ENCODE measurements at places on chromosomes 1 and 21.

GRCh38 chr1:52707927-52708655, 9.9 kb upstream of the COA7 start:
- no peak for DNase-seq

DNA sequence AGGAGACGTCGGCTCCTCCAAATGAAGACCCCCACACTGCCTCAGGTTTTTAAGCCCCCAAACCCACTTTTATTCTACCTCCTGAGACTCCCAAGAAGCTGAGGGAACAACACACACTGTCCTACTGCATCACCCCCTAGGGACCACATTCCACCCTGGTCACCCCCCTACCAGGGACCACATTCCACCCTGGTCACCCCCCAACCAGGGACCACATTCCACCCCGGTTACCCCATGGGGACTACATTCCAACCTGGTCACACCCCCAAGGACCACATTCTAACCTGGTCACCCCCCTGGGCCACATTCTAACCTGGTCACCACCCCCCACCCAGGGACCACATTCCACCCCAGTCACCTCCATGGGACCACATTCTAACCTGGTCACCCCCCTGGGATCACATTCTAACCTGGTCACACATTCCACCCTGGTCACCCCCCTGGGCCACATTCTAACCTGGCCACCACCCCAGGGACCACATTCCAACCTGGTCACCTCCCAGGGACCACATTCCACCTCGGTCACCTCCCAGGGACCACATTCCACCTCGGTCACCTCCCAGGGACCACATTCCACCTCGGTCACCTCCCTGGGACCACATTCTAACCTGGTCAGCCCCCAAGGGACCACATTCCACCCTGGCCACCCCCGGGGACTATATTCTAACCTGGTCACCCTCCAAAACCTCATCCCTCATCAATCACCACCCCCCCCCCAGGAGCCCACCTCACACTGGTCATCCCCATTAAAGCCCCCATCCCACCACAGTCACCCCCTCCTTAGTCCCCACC, 587.6 kb downstream of the NPHP4 start:
- no peak for DNase-seq

DNA sequence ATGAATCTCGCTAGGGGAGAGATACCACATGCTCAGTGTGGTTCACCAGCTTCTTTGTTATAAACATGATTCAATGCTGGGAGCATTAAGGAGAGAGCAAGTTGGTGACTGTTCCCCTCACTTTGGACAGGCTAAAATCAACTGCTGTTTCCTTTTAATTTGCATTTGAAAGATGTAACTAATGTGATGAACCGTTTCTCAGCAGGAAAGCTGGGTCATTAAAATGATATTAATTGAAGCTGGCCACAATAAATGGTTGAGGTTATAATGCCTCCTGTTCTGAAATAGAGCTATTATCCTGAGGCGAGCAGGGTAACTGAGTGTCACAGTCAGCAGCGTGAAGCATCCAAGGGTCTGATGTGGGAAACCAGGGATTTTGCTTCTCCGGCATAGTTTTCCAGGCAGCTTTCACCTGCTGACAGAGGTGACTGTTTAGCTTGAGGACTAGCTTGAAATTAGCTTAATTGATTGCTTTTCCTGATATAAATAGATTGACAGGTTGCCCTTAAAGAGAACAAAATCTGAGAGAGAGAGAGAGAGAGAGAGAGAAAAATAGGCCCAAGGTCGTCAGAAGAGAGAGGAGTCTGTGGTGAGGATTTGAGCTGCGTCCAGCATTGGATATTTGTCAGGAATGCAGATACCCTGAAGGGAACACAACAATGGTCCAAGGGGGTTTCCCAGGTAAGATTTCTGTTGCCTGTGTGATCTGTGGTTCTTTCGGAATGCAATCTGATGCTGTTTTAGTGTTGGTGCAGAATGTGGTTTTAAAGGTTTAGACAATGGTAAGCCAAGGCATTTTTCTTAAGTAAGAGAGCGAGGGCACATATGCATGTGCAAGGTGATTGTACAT, 209.7 kb downstream of the PATJ start:
- no peak for DNase-seq

DNA sequence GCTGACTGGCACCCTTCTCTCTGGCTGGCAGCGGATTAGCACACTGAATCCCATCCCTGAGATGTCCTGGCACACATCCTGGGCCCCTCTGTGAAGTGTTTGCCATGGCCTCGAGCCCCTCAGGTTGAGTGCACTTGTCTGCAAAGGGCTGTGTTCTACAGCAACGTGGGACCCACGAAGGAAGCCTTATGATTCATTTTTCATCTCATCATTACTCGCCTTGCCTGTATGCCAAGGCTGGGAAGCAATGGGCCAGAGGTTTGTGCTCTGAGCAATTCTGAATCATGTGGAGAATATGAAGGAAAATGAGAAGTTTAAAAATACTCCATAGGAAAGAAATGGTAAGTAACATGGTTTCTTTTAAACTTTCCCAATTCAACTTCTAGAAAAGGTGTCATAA, 124.8 kb upstream of the LMO4 start:
- no peak for DNase-seq

DNA sequence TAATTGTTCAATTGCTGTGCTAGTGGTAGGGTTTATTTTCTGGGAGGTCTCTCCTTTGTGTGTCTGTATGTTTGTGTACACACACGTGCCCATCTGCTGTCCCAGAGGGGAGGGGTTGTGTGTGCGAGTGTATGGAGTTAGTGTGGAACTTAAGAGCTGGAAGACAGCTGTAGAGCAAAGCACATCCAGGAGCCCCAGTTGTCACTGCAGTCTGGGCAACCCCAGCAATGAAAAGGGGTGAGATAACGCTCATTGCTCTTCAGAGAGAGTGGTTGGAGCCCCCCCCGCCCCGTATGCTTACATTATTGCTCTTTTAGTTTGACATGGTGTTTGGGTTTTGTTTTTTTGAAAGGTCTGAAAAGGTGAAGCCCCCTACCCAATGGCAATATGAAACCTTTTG, 36.9 kb downstream of the NCF2 start:
- no peak for DNase-seq

DNA sequence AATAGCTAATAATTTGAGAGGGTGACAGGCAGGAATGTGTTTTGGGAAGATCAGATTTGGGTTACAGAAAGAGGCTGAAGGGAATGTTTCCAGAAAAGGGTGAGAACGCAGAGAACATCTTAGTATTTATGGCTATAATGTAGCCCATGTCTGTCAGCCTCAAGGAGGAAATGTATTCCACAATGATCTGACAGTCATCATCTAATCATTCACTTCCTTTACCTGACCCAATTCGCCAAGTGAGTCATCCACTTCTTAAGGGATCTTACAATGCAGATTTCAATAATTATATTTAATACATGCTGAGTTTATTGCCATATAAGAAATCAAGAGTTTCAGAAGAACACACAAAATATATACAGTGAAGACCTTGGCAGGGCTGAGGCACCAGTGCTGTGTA, 10.8 kb downstream of the TRIM45 start:
- no peak for DNase-seq

GRCh38 chr1:153957744-153958110, 685 bp downstream of the CRTC2 start:
- DNase-seq, result no peak

GRCh38 chr1:22914633-22915217, 57.9 kb downstream of the LACTBL1 start:
- DNase-seq, result no peak

DNA sequence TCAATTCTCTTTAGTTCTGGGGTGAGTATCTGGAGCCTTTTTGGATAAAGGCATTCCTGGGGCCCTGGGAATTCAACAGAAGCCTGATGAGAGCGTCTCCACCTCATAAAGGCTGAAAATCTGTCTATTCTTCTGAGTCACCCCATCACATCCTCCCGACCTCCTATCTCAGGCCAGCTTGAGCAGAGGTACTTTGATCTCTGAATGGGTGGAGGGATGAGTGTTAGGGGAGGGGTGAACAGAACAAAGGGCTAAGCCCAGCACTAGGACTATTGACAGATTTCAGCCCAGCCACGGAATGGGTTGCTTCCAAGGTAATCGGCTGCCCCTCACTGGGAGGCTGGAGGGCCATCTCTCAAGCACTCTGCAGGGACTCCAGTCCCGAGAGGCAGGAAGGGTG, 2.5 kb upstream of the MYBPH start:
- DNase-seq, result no peak

DNA sequence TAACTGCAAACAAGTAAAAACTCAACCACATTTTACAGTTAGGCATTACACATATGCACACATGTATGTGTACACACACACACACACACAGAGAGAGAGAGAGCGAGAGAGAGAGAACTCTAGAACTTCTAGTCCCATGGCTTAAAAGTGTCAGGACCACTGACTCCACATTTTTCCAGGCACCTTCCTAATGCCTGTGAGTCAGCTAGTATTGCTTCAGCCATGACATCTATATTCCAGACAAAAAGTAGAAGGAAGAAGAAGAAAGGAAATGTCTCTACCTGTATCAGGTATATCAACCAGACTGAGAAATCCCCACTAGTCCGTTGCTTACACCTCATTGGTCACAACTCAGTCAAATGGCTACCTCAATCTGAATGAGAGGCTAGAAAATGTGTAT, 31.9 kb upstream of the TACSTD2 start:
- no peak for DNase-seq

GRCh38 chr1:200243042-200243437, 166.8 kb downstream of the ZNF281 start:
- DNase-seq, result no peak

- no peak for DNase-seq
Measured at GRCh38 chr21:36535618-36536241, 55.8 kb upstream of the CLDN14 start.

GRCh38 chr1:81802707-81803430, 2.1 kb downstream of the ADGRL2 start:
- no peak for DNase-seq

GRCh38 chr1:26321315-26322041, 3.7 kb downstream of the CD52 start:
- peak; percentile 96 for DNase-seq

GRCh38 chr1:215891266-215892057, 324.4 kb downstream of the KCTD3 start:
- no peak for DNase-seq

DNA sequence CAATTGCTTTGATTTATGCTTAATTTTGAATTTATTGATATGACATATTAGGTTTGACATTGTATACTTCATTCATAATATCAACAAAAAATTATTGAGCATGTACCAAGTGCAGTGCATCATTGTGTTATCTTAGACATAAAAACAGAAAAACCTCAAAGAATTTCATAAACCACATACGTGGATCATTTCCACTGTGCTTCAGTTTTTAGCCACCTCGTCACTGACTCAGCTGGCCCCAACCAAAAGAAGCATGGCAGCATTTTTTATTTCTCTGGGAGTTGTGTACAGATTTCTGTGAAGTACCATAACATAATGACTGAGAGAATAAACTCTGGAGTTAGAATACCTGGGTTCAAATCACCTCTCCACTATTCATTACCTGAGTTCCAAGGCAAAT, 95.6 kb upstream of the C1orf87 start:
- no peak for DNase-seq

GRCh38 chr1:183968386-183968785, 69.1 kb downstream of the COLGALT2 start:
- DNase-seq, result no peak

DNA sequence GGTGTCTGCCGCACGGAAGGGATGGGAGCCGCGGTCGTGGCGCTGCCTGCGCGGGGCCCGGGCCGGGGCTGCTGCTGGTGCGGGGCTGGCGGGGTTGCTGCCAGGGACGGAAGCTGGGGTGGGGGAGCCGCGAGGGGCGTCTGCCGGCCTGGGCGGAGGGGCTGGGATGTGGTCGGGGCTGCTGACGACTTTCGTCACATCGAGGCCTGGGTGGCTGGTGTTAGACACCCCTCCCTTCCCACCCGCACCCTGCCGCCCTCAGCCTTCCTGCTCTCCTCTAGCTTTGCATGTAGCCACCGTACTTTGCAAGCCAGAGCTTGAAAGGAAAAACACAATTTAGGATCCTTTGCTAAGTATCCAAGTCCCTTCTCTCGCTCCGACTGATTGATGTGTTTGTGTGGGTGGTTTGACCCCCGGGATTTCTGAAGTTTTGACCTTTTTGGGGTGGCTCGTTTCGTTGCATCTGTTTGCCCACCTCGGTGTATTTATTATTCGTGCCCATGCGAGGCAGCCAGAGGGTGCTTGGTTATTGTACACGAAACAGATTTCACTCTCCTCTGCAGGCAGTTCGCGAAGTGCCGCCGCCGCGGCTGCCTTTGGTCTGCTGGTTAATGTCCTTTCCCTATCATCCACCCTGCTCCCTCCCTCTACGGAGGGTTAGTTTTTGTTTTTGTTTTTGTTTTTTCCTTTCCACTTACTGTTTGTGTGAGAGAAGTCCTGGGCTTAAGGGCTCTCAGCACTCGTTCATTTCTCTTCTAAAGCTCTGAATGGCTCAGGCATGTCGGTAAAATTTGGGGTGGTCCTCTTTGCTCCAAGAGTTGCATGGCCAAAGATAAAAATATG, 868 bp downstream of the C1orf21 start:
- peak; percentile 40 for DNase-seq

DNA sequence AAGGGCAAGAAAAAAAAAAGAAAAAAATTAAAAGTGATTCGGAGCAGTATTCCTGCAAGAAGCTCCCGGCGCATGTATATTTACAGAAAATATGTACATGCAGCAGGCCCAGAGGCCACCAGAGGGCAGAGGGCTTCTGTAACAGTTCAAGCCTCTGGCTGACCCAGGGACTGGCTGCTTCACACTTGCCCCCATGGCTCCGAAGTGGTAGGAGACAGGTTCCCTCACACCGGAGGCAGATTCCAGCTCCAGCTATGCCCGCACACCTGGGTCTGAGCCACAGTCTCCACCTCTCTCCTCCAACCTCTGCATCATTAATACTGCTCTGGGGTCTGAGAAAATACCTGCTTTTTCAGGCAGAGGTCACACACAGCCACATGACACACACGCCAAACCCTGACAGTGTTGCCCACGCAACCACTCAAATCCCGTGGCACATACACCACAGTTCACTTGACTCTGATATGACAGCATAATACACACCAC, 2.2 kb upstream of the ARHGAP30 start:
- DNase-seq, result peak; percentile 34

- no peak for DNase-seq
Measured at GRCh38 chr1:22602060-22602740, 34.2 kb upstream of the C1QA start.

Measured in stimulated activated CD8-positive, alpha-beta memory T cell treated with anti-CD3 and anti-CD28 coated beads, Interleukin-4, amount 100 ng/mL, for 1 hour (primary cell).